ENCODE measurements at places on chromosomes 4 and X.

DNA sequence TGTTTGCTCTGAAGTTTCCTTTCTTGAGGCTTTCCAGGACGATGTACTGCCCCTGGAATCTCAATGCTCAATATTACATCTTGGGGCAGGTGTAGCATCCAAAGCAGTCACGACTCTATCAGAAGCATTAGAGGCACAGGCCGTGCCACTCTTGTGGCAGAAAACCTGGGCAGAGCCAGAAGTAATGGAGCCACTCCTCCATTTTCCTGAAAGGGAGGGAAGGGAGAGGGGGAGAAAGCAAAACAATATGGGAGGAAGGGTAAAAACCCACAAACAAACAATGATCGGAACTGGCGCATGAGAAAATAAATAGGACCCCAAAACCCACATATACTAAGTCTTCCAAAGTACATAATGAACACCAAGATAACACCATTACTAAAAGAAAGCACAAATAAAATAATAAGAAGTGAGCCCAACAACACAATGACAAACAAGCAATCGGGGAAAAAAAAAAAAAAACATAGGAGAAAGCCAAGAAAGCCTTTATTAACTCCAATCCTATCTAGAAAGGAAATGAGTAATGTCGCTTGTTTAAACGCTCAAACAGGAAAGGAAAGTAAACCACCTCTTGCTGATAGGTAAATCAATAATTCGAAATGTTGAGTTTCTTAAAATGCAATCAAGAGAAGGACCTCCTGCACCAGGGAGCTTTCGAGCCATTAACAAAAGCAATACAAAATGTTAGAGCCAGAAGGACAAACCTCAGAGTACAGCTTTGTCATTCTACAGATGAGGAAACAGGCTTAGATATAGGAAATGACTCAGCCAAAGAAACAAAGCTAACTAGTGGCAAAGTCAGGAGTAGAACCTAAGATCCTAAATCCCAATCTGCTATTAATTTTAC is 117.4 kb downstream of the ATRX start:
- DNase-seq = no peak

- no peak for DNase-seq
These were observed 23.7 kb downstream of the TLR8 start for GRCh38 chrX:12930150-12930549.

DNA sequence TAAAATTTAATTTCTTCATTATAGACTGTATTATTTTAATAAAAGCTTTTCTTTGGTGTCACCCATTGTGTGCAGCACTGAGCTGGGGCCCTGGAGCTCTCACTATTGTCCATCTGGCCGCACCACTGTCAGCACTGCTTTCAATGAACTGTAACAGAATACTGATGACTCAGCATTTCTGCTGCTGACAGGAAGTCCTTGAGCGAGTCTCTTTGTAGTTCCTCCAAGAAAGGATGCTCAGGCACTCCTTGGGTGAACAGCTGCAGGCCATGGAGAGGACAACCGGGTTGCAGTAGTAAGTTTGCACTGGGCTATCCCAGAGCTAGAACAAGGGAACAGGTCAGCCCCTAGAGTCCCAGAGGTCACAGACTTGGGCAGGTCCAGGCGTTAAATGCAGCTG is 81.6 kb downstream of the SORBS2 start:
- no peak for DNase-seq

- no peak for DNase-seq
These were observed 56.4 kb downstream of the IRF2 start for GRCh38 chr4:184417802-184418511.

- no peak for DNase-seq
These were observed 841.0 kb downstream of the FAM133A start for GRCh38 chrX:94515009-94515408.

GRCh38 chrX:42531441-42531840 is 246.5 kb downstream of the PPP1R2C start:
- no peak for DNase-seq

DNA sequence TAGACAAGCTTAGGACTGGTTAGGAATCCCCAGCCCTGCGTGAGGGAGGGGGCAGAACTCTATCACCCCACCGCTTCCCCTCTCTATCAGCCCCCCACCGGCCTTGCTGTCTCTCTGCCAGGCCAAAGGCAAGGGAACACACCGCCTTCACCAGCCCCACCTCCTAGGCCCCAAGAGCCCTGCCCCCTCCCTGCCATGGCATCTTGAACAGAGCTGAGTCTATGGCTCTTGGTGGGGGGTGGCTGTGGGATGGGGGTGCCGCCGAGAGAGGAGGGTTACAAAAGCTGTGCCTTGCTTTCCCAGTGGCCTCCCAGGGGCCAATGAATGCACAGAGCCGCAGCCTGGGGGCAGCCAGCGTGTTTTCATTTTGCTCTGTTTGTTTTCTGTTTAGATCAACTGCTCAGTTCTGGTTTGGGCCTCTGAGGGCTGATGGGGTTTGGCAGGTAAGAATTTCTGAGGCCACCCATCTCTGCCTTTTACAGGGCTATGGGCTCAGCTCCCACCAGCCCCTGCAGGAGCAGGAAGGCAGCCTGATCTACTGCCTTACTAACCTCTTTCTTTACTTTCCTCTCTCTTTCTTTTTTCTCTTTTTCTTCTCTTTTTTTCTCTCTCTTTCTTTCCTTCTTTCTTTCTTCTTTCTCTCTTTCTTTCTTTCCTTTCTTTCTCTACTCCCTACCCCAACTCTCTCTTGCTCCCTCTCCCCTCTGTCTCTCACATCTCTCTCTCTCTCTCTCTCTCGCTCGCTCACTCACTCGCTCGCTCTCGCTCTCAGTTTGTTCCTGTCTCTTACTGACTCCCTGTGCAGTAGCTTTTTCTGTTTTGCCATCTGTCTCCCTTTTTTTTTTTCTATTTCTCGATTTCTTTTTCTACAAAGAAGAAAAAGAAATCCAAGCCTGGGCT is 128.3 kb downstream of the PJA1 start:
- DNase-seq = no peak

- no peak for DNase-seq
These were observed 4.3 kb downstream of the GIMD1 start for GRCh38 chr4:106364282-106364681.

- DNase-seq = no peak
These were observed 28.2 kb downstream of the PHKA2 start for GRCh38 chrX:18955676-18956075.

GRCh38 chr4:69098470-69098869 is 2.2 kb downstream of the UGT2B7 start:
- no peak for DNase-seq

DNA sequence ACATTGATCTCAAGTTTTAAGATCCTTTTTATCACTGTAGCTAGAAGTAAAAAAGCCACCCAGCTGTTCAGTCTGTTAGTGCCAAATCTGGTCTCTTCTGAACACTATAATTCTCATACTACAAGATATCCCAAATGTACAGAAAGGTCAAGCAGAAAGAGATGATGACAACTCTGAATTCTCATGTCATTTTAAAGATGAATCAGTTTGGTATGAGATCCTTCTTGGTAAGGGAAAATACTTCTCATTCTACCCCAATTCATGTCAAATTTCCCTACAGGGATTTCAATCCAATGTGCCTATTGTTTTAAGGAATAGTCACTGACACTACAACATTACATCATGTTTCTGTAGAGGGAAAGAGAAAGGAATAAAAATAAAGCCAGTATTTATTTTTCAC is 184.5 kb downstream of the CPEB2 start:
- no peak for DNase-seq

GRCh38 chr4:40550948-40551462 is 78.7 kb downstream of the RBM47 start:
- no peak for DNase-seq

GRCh38 chr4:72513227-72513626 is 55.8 kb downstream of the ADAMTS3 start:
- no peak for DNase-seq

DNA sequence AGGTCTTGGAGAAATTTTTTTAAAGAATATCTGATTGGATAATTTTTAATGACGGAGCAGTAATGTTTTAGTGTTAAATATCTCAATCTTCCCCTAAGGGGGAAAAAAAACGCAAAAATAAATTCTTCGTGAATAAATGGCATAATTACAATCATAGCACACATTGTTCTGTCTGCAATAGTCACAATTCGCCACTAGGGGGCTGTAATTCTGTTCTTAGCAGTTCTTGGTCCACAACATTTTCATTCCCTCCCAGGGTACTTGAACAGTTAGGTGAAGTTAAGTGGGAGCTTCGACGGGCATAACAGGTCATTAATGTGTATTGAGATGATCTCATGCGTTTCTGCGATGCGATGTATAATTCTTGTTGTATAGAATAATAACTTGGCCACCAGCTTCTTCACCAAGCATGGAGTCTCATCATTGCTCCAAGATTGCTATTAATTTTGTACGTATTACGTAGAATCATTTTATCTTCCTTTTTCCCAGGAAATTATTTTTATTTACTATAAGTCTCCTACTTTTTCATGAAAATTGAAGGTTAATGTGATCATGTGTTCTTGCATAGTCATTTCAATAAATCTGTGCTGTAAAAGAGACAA is 27.2 kb downstream of the HTR2C start:
- no peak for DNase-seq

GRCh38 chr4:185914583-185915199 is 102.7 kb upstream of the SORBS2 start:
- DNase-seq = no peak

DNA sequence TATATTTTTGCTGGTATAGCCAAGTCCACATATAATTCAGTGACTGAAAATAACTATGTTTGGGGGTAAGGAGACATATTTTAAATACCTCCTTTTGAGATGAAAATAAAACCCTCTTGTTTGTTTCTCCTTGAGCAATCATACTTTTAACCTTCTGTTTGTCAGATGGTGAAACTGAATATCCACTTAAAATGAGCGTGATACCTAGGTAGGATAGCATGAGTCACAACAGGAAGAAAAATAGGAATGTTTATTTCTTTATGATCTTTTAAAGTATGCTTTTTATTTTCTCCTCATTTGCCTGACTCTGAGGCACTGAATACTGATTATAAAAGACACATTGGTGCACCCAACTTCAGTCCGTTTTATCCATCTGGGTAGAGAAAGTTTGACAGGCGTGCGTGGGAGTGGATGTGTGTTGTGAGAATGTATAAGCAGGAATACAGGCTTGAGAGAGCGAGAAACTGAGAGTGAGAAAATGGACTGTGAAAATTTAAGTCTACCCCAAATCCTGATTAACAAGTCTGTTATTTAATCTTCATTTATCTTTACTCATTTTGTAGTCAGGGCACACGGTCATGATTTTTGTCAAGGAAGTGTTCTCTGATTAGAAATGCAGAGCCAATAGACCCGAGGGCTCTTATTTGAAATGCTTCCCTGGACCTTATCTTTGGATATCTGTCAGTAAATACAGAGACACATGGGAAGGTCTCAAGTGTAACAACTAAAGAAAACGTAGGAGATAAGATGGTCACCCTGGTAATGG is 62.1 kb upstream of the ANTXR2 start:
- DNase-seq = no peak

DNA sequence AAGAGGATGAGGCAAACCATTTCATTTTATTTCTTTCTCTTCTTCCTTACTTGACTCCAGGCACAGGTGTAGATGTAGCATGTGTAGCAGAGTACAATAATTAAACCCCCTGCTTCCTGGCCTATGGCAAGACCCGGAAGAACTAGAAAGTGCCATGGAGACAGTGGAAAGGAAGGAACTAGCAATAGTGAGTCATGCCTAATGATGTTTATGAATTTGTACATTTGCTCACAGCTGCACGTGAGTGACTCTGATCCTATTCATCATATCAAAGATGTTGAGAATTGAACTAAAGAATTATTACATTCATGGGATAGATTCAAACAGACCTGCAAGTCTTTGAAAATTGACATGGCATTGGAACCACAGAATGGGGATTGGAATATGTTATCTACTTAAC is 2233.9 kb upstream of the TENM3 start:
- no peak for DNase-seq

- no peak for DNase-seq
These were observed 60.2 kb upstream of the MAOA start for GRCh38 chrX:43595931-43596330.

DNA sequence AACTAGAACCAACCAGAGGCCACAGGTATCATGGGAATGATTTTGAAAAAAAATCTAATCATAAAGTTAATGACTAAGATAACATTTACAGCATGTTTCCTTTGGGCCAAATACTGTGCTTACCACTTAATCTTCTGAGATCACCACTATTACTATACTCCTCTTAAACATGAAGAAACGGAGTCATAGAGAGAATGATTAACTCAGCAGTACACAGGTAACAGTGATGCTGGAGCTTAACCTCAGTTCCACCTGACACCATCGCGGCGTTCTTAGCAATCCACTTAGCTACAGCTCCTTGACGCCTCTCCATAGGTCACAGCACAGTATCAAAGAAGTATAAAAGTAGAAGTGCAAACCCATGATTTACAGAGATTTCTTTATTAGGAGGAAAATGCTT is 592.6 kb upstream of the SLIT2 start:
- DNase-seq = no peak

GRCh38 chr4:56425518-56425917 is 9.9 kb downstream of the PPAT start:
- no peak for DNase-seq

GRCh38 chrX:106566362-106566761 is 45.4 kb upstream of the RADX start:
- DNase-seq = no peak

DNA sequence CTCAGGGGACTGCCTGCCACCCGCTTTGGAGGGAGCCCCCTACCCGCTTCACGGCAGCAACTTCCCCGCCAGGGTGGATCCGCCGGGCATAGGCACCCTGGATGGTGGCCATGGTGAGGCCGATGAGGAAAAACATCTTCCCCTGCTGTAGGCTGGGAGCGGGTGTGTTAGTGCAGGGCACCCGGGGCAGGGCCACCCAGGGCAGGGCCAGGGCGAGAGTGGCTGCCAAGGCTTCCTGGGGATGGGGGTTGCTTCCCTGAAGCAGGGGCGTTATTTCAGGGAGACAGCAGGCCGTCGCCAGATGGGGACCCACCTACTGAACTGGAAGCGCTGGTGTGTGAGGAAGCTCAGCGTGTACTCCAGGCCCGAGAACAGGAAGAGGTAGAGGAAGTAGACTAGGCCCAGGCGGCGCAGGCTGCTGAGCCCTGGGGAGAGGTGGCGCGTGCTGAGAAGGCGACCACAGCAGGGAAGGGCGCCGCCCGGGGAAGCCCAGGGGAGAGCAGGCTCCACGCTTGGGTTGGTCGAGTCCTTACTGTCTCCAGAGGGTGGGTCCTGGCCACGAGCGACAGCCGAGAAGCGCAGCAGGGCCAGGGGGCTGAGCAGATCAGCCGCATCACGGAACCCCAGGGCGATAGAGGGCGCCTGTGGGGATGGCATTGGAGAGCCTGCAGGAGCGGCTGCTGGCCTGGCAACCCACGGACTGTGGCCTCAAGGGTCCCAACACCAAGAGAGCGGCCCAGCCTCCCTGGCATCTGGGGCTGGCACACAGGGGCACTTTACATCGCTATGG is 31.5 kb downstream of the NOP14 start:
- no peak for DNase-seq
